ENCODE measurements at places on chromosomes 1 and 21.

GRCh38 chr1:234586892-234587485 lies 23.0 kb downstream of the IRF2BP2 start:
- DNase-seq: no peak

DNA sequence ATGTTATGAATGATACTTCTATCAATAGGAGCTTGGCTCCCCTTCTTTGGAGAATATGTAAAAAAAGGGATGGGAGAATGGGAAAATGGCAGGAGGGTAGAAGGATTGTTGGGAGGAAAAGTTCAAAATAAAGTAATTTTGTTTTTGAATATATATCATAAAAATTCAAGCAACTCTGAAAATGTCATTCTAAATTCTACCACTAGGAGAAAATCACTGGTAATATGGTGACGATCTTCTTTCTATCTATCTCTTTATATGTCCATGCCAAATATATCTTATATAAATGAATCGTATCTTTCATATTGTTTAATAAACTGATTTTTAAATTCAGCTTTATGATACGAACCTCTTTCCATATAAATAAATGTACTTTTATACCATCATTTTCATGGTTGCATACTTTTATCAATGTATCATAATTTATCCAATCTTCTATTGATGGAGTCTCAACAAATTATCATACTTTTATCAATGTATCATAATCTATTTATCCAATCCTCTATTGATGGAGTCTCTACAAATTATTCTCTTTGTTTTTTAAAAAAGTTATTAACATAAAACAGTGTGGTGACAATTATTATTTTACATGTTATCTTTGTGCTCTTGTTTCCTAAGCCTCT lies 73.7 kb upstream of the MARK1 start:
- DNase-seq: no peak

- DNase-seq: peak; percentile 54
These were observed 780 bp downstream of the YTHDF2 start for GRCh38 chr1:28737307-28738132.

- no peak for DNase-seq
These were observed 59.5 kb upstream of the C1orf105 start for GRCh38 chr1:172360985-172361384.

Measured in stimulated activated CD4-positive, alpha-beta T cell treated with anti-CD3 and anti-CD28 coated beads, Interleukin-4, amount 100 ng/mL, for 1 hour (primary cell).